ENCODE measurements at places on chromosomes 2 and 18.
A peak's percentile ranks its signal among the peaks of the same experiment; 100 is the strongest.

GRCh38 chr2:15647622-15648590 is 56.2 kb downstream of the DDX1 start:
- no peak for DNase-seq

GRCh38 chr2:115234737-115235136 is 792.3 kb downstream of the DPP10 start:
- DNase-seq = no peak

DNA sequence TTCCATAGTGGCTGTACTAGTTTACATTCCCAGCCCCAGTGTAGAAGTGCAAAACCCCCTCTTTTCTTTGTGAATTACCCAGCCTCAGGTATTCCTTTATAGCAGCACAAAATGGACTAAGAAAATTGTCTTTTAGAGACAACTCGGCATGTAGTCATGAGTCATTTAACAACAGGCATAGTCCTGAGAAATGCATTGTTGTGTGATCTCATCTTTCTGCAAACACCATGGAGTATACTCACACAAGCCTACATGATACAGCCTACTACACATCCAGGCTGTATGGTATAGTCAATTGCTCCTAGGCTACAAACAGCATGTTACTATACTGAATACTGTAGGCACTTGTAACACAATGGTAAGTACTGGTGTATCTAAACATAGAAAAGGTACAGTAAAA is 44.4 kb upstream of the MBP start:
- no peak for DNase-seq

GRCh38 chr2:10256515-10257031 is 46.1 kb upstream of the HPCAL1 start:
- DNase-seq = no peak

DNA sequence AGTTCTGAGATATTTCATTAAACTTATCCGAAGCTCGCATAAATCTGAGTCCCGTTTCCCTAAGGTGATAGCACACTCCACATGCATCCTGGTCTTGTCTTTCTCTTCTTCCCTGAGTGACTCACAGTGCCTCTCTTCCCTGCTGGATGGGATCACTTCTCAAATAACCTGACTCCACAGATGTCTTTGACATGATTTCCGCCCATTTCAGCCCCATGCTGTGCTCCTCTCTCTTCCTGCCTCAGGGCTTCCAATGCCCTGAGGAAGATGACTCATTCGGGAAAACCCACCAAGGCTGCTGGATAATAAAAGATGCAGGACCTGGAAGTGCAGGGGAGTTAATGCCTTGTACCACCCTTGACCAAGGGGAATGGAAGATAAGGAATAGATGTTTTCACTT is 441.7 kb upstream of the SOX11 start:
- no peak for DNase-seq

GRCh38 chr2:27723372-27724144 is 48.0 kb upstream of the MRPL33 start:
- peak; percentile 68 for DNase-seq

DNA sequence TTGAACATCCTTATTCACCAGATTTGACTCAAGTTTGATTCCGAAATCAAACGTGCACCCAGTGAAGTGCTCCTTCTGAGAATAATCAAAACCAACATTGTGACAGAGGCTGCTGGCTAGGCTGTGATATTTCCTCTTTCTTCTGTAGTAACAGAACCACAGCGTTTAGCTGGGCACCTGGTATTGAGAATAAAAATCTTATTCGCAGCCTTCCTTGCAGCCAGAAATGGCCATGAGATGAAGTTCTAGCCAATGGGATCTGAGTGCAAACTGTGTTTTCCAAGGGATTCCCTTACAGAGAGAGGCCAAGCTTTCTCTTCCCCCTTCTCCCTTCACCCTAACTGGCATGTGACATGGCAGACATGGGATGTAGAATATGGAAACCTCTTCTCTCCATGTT is 51.7 kb downstream of the TMEM163 start:
- DNase-seq = no peak

- DNase-seq = no peak
Measured at GRCh38 chr18:36578871-36579710, 249.7 kb downstream of the TPGS2 start.

DNA sequence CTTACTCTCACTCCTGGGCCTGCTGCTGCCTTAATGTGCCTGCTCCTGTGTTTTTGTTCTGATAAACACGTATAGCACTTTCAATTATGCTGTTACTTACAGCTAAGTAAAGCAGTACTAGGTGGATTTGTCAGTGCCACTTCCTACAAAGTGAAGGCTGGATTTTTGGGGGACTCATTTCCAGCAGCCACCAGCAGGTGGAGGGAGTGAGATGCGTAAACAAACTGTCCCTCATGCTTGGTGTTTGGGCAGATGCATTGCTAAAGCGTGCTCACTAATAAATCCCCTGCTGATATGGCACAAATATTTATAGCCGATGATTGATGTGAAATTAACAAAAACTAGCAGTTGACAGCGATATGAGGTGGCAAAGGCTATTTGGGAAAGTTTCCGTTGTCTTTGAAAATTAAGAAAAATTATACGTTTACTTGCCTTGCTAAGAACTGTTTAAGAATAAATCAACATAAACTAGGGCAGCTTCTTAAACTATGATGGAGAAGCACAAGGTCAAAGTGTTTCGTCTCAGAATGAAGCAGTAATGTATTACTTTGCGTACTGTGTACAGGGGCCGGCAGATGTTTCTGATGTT is 101.7 kb downstream of the AGAP1 start:
- DNase-seq = peak; percentile 68

GRCh38 chr2:19857806-19858205 is 44.0 kb downstream of the TTC32 start:
- DNase-seq = no peak

- DNase-seq = peak; percentile 26
Measured at GRCh38 chr18:75211002-75211621, 515 bp downstream of the TSHZ1 start.

DNA sequence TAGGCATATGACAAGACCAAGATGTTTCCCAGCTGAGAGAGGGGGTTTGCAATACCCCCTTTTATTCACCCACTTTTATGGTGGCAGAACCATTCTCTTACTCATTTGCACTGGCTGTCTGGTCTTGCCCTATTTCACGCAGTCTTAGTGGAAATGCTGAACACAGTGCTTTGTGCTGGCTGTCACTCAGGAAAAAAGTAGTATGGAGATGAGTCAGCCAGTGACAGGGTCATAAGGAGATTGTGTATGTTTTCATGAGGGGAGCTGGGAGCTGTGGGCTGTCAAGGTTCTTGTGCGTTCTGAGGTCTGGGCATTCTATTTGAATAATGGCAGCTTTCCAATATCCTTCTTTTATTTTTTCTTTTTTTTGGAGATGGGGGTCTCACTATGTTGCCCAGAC is 10.9 kb upstream of the CNRIP1 start:
- no peak for DNase-seq

DNA sequence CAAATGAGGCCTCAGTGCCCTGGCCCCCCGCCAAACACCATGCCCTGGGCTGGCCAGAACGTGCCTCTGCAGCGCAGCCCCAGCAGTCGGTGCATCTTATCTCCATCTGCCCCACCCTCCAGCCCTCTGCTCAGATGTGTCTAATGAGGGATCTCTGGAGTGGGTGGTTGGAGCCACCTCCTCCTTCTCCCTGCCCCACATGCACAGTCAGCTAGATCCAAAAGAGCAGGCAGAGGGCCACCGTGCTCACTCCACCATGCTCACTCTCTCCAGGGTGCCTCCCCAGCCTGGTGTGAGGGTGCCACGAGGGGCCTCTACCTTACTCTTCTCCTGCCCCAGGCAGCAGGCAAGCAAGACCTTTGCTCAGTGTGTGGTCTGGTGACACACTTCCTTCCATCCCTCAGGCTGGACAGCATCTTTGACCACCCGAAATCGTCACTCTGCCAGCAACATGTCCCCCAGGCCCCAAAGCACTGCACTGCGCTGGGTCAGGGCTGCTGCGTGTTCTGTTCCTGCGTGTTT is 266.1 kb upstream of the HDAC4 start:
- DNase-seq = no peak

DNA sequence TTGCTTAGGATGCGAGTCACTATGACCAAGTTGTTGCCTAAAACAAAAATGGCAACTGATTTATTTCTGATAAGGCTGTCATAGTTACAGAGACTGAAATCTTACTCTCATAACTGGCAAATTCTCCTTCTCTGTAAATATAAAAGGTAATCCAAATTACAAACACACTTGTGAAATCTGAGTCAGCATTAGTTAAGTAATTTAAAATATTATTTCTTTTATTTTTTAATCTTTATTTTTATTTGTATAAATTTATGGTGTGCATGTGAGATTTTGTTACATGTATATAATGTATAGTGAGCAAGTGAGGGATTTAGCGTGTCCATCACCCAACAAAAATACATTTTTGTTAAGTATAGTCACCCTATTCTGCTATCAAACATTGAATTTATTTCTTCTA is 1342.8 kb upstream of the TMEFF2 start:
- no peak for DNase-seq

- DNase-seq = no peak
Measured at GRCh38 chr2:76298041-76298440, 587.3 kb upstream of the GCFC2 start.

GRCh38 chr2:202510911-202511310 is 123.9 kb upstream of the FAM117B start:
- no peak for DNase-seq

DNA sequence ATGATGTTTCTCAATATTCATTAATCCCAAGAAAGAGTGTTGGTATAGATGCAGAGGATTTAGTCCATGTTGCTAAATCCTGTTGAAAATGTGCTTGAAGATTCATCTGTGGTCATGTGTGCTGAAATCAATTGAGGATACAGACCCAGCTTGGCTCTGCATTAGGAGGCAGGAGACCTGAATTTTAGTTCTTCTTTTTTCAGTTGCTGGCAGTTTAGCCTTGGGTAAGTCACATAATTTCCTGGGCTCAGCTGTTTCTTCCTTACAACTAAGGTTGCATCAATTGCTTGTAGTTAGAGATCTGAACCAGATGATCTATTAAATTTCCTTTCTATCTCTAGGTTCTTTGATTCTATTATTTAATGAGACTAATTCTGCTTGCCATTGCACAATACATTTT is 54.4 kb downstream of the SETBP1 start:
- DNase-seq = no peak

GRCh38 chr18:23532848-23533247 is 29.5 kb downstream of the RMC1 start:
- no peak for DNase-seq

GRCh38 chr2:118939994-118940393 is 2.0 kb upstream of the MARCO start:
- no peak for DNase-seq

- DNase-seq = no peak
Measured at GRCh38 chr2:219405451-219405850, 12.7 kb upstream of the DES start.

DNA sequence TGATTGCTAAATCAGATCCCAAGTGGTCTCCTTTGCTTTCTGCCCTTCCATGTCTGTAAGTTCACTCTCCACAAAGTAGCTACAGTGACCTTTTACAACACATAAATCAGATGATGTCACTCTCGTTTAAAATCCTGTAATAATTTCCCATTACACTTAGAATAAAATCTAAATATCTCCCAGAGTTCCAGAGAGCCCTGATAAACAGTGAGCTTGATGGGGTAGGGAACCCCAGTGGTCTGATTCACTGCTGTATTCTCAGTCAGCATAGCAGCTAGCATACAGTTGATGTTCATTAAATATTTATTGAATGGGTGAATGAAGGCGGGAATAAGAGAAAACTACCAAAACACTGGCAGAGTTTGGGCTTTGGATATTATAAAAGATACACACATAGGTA is 117.7 kb downstream of the ZAP70 start:
- no peak for DNase-seq

DNA sequence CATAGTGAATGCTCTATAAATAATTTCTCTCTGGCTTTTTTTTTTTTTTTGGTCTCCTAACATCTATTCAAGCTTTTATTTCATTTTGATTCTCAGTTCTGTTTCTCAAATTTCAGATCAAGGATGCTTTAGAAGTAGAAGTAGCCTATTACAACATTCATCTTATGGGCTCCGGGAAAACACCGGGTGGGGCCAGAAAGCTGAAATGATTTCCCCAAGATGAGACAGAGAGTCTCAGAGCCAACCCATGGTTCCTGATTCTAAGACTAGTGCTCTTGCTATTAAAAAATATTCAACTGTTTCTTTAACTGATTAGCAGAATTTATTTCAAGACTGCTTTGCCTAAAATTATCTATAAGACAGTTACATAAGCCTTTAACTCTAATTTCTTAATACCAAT is 147.2 kb upstream of the CCDC68 start:
- no peak for DNase-seq

DNA sequence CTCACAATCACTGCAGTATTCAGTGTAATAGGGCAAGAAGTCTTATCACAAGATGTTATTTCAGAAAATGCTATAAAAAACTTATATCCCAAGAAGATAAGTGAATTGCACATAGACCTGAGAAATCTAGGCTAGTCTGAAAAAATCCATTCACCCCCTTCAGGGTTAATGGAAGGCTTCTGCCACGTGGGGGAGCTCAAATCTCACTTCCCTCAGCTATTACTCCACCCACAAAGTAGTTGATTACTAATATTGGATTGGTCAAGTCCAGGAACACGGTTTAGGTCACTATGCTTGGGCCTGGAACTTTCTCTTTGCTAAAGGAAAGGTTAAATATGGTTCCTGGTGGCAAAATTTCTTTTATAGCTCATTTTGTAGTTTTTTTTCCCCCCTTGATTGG is 51.2 kb upstream of the ADAM23 start:
- peak; percentile 61 for DNase-seq

GRCh38 chr2:183623227-183623626 is 499.0 kb downstream of the NUP35 start:
- DNase-seq = no peak

DNA sequence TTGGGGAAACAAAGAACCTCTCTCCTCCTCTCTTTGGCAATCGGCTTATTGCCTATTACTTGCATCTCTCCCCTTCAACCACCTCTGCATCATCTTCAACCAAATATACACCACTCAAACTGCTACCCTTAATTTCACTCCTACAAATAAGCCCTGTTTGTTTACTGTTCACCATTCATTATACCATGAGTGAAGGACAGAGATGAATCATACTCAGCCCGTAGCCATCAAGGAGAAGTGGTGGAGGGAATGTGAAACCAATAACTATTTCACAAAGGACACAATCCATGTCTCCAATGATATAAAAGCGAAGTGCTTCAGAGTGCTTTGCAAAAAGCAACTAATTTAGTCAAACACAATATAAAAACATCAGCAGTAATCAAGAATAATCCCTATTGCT is 76.8 kb downstream of the CACNB4 start:
- DNase-seq = no peak

DNA sequence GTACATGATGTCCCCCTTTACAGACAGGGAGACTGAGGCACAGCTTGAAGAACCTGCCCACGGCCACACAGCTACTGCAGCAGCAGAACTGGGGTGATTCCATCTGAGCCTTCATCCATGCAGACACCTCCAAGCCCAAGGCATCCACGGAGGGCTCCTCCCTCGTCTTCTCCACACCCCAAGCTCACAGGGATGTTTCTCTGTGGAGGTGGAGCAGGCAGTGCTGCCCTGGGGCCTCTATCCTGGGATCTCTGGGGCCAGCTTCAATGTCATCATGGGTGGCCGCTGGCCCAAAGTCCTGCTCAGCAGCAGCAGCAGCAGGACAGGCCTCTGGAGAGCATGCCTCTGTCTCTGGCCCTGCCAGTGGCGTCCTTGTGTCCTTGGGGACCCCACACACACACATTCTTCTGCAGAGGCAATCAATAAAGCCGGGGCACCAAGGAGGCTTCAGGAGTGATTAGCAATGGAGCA is 31.2 kb downstream of the ADI1 start:
- DNase-seq = no peak
